ENCODE measurements at places on chromosomes 6 and 20. TPM values are rescaled to one million over a fixed set of nuclear protein-coding genes. Genes with fewer than 3 reads are reported as not detected.

- no peak for DNase-seq
Observed at GRCh38 chr6:114611696-114612095, 268.9 kb upstream of the HS3ST5 start.

GRCh38 chr6:111107589-111107988 lies 20.3 kb downstream of the SLC16A10 start:
- no peak for DNase-seq

DNA sequence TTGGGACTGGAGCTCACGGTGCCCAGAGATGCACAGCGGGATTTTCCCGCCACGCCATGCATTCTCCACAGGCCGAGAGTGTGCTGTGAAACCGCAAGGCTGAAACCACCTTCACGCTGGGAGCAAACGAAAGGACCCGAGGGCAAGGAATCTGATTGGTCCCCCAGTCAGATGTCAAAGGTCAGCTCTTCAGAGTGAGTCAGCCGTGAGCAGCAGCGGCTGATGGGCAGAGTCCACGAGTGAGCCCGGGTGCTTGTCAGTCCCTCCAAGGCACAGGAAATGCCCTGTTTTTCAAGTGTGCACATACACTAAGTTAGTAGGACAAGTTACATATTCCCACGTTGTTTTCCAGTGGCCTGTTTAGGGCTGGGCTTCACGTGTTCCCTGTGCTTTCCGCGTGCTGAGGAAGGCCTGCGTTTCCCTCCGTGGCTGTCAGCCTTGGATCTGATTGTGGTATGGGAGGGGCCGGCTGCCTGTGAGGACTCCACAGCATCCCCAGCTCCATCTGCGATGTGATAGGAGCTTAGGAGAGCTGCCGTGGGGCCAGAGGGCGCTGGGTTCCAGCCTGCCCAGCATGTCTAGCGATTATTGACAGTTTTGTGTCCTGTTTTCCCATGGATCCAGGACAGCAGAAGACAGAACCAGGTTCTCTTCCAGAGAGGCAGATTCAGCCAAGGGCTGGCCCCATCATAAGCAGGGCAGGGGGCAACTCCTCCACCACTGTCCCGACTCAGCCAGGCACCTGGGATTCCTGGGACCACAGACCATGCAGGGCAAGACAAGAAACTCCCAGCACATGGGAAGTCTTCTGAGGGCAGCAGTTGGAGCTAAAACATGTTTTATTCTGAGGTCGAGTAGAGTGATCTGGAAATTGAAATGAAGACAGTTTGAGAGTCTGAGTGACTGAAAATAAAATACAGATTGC lies 38.2 kb upstream of the FRMD1 start:
- no peak for DNase-seq

DNA sequence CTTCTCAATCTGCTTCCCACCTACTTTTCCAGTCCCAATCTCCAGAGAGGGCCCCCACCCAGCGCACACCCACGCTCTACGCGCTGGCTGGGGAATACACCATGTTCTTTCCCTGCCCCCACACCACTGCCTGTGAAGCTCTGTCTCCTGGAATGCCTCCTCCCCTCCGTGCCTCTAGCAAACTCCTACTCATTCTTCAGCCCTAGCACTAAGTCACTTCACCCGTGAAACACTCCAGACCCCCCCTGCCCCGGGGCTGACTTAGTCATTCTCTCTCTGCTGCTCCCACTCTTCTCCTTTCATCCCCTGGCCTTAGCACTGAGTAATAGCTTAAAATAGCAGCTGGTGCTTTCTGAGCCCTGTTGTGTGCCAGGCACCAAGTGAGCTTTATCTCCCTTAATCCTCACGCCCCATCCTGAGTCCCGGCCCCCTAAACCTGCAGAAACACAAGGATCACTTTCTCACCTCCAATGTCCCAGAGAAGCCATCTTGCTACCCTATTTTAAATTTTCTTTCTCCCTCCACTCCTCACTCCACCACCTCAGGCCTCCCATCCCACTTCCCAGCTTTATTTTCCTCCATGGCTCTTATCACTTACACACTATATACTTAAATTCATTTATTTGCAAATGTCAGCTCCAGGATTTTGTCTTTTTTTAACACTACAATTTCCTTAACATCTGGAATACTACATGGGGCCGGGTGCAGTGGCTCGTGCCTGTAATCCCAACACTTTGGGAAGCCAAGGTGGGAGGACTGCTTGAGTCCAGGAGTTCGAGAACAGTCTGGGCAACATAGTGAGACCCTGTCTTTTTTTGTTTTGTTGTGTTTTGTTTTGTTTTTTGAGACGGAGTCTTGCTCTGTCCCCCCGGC lies 6.3 kb upstream of the PARD6B start:
- no peak for DNase-seq

The CST4 gene
- total RNA-seq, result 7.9 TPM
